ENCODE measurements at places on chromosomes 12 and 14. TPM values are rescaled to one million over a fixed set of nuclear protein-coding genes. Genes with fewer than 3 reads are reported as not detected.
A peak's percentile ranks its signal among the peaks of the same experiment; 100 is the strongest.

Gene SLC25A21
- polyA plus RNA-seq = 1.4 TPM

Gene SLC5A8
- polyA plus RNA-seq = not detected

Gene CMA1
- polyA plus RNA-seq = 0.74 TPM

GRCh38 chr14:90388437-90388836 is 8.4 kb upstream of the CALM1 start:
- no peak for DNase-seq

GRCh38 chr14:29755311-29756018 is 172.2 kb downstream of the PRKD1 start:
- no peak for DNase-seq

DNA sequence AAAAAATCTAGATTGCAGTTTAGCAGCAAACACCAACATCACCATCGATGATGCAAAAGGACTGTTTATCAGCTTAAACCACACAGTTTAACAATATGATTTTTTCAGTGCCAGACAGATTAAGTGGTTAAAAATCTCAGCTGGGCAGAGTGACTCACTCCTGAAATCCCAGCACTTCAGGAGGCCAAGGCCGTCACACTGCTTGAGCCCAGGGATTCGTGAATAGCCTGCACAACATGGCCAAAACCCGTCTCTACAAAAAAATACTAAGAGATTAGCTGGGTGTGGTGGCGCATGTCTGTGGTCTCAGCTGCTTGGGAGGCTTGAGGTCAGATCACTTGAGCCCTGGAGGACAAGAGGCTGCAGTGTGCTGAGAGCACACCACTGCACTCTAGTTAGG is 8.9 kb downstream of the RSRC2 start:
- no peak for DNase-seq

DNA sequence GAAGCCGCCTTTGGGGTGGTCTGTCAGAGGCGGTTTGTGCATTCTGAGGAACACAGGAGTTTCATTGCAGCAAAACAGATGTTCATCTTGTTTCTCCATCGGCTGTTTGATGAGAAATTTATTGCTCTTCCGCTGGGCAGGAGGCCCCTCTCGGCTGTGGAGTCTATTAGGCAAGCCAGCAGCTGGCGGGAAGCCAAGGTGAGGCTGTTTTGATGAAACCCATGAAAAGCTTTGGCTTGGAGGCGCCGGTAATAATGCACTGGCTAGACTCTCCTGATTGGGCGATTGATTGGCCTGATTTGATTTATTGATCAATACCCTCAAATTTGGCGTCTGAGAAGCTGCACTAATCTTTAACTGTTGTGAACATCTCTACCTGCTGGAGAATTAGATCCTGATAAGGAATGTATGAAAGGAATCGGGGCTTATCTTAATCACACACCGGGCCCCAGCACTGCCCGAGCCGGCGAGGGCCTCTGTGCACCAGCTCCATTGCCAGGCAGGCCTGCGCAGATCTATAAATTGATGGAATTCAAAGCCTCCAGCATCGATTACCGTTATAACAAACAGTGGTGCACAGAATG is 187.7 kb downstream of the PHETA1 start:
- peak; percentile 90 for DNase-seq
